RCC 7860 (cell line): ENCODE measurements at places on chromosomes 2 and 18.

DNA sequence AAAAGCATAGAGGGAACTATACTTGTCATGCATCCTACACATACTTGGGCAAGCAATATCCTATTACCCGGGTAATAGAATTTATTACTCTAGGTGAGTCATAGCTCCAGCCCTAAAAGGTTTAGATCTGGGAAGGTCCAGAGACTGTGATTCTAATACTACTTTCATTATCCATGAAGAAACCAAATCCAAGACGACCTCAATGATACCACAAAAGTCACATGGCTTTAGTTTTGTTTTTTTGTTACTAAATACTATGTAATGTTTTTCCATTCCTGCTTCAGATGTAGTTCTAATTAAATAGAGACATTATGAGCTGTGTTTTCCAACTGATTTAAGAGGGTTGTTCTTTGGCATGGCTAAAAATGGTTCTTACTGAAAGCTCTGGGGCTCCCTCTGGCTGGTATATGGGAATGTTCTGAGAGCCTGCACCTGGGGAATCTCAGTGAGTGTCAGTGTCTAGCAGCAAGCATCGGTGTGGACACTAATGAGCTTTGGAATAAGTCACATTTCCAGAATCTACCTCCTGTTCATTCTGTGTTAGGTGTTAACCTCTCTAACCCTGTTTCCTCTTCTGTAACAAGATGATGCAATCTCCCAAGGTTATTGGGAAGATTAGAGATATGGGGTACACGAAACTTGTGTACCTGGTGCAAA, 20.5 kb upstream of the IL1RL2 start:
- DNase-seq: peak; percentile 40

DNA sequence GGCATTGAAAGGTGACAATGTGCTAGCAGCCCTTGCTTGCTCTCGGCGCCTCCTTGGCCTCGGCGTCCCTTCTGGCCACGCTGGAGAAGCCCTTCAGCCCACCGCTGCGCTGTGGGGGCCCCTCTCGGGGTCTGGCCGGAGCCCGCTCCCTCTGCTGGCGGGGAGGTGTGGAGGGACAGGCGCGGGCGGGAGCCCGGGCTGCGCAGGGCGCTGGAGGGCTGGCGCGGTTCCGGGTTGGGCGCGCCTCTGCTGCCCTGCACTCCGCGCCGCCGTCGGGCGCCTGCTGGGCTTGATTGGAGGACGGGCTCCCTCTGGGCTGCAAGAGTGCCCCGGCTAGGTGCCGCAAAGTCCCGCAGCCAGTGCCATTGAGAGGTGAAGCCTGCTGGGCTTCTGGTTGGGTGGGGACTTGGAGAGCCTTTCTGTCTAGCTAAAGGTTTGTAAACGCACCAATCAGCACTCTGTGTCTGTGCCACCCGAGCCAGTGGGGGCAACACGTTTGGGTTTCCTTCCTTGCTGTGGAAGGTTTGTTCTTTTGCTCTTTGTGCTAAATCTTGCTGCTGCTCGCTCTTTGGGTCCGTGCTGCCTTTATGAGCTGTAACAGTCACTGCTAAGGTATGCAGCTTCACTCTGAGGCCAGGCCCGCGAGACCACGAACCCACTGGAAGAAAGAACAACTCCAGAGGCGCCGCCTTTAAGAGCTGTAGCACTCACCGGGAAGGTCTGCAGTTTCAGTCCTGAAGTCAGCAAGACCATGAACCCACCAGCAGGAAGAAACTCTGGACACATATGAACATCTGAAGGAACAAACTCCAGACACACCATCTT, 14.8 kb upstream of the IMP4 start:
- peak; percentile 60 for DNase-seq

DNA sequence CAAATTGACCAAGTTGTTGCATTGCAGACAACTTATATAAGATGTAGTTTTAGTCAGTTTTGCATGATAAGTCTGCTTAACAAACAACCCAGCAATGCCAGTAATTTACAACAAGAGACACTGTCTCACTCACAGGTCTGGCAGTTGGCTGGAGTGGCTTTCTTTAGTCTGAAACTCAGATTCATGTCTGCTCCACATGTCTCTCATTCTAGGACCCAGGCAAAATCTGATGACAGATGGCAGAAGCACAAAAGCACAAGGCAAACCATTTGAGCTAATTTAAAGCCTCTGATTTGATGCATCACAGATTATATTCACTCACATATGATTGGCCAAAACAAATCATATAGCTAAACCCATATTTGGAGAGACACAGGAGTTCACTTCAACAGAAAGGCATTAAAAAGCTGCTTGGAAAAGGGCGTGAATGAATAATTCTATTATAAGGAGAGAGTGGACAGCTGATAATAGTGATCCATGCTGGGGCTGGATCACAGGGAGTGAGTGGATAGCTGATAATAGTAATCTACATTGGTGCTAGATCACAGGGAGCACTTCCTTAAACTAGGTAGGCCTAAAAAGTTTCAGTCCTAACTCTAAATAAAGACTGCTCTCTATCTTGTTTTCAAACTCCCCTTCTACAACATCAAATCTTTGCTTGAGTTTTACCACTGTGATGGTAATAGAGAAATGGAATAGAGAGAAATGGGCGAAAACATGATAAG, 593.2 kb upstream of the ZNF804A start:
- DNase-seq: no peak

GRCh38 chr2:226399006-226399405, 400.6 kb downstream of the IRS1 start:
- DNase-seq: no peak

DNA sequence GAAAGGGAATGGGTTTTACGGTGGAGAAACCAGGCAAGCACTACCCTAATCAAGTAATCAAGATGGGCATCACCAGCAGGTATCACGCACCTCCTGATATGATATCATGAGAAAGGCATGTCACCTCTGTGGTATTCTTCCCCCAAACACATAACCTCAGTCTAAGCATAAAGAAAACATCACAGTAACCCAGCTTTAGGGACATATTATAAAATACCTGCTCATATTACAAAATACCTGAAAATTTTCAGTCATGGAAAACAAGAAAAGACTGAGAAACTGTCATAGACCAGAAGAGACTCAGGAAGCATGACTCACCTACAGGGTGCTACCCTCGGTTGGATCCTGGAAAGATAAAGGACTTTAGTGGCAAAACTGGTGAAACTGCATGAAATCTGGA, 30.5 kb downstream of the GCKR start:
- peak; percentile 31 for DNase-seq

GRCh38 chr2:16130906-16131400, 190.6 kb downstream of the MYCN start:
- no peak for DNase-seq

DNA sequence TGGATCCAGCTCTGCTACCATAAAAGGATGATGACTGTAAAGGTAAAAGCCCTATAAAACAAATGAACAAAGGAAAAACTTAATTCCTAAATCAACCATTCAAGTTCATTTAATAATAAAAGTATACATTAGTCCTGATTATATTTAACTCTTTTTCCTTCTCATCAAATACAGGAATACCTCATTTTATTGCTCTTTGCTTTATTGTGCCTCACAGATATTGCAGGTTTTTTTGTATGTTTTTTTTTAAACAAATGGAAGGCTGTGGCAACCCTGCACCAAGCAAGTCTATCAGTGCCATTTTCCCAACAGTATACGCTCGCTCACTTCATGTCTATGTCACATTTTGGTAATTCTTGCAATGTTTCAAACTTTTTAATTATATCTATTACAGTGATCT, 38.2 kb downstream of the USP37 start:
- DNase-seq: no peak

DNA sequence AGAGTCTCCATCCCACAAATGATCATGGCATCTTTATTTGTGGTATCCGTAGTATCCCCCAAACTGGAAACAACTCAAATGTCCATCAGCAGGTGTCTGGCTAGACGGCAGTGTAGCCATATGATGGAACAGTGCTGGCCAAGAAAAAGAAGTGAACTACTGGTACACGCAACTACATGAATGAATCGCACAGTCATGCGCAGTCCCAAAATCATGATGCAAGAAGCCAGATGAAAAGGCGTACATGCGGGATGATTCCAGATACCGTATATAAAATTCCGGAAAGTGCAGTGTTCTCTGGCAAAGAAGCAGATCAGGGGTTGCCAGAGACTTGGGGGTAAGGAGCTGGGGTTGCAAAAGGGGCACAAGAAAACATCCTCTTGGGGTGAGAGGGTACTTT, 102.5 kb downstream of the ASAP2 start:
- DNase-seq: no peak

- no peak for DNase-seq
Observed at GRCh38 chr18:58800582-58800981, 64.1 kb upstream of the ZNF532 start.

GRCh38 chr2:128584296-128584890, 265.7 kb upstream of the HS6ST1 start:
- no peak for DNase-seq

- no peak for DNase-seq
Observed at GRCh38 chr18:37476182-37476581, 89.4 kb downstream of the CELF4 start.

GRCh38 chr2:33448220-33448899, 28.1 kb upstream of the RASGRP3 start:
- no peak for DNase-seq

GRCh38 chr2:67260343-67261277, 136.5 kb upstream of the ETAA1 start:
- peak; percentile 98 for DNase-seq

DNA sequence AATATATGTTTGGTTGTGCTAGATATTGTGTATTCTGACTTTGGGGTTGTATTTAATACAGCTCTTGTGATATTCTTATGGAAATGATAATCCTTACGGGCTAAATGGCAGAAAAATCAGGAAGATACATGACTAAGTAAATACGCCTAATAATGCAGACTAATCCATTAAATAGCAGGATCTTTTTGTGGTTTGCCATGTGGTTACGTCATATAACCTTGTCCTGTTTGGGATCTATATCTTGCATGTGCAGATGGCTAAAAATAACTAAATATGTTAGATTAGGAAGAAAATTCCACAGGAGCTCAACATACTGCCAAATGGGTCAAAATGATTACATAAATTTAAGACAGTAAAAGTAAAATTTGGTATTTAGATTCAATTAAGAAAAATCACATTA, 83.0 kb downstream of the NEB start:
- no peak for DNase-seq

- DNase-seq: peak; percentile 16
Observed at GRCh38 chr2:173831312-173832229, 133.6 kb downstream of the SP3 start.

DNA sequence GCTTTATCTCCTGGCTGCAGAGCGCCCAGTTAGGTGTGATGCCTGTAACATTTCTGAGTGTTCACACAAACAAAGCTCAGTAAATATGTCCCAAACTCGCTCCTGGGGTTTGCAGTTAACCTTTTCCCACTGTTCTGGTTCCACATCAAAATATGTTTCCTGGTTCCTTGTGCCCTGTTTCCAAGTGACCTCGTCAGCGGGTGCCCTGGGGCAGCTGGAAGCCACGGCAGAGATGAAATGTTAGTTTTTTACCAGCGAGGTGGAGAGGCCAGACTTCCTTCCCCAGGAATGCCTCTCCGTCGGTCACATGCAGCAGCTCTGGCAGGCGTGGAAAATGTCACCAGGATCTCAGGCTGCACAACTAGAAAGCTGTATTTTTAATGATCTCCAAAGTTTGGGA, 18.2 kb downstream of the NFATC1 start:
- no peak for DNase-seq

DNA sequence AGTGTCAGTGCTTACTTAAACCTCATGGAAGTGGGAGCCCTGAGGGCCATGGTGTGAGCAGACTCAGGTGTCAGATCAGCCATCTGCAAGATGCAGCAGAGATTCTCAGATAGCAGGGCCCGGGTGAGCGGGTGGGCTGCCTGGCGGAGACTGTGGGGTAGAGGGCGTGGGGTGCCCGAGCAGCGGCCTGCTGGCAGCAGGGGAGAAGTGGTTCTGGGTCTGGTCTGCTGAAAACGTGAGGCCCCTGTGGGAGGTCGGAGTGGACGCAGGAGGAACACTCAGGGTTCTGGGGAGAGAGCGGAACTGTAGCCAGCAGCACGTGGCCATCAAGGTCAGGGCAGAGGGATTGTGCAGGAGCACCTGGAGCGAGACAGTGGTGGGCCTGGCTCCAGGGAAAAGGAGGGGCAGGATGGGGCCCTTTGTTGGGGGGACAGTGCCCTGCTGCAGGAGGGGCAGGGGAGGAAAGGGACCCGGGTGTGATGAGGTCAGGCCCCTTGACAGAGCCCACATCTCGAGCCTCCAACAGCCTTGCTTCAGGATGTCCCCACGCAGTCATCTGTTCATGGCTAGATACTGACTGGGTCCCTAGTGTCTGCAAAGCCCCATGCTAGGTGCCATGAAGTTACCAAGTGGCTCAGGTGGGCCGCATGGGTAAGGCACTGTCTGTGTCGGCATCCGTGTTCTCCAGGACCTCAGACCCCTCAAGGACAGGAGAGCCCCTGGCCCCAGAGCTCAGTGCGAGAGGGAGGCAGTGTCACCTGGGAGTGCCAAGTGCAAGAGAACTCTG, 2.7 kb upstream of the ESPNL start:
- DNase-seq: no peak

DNA sequence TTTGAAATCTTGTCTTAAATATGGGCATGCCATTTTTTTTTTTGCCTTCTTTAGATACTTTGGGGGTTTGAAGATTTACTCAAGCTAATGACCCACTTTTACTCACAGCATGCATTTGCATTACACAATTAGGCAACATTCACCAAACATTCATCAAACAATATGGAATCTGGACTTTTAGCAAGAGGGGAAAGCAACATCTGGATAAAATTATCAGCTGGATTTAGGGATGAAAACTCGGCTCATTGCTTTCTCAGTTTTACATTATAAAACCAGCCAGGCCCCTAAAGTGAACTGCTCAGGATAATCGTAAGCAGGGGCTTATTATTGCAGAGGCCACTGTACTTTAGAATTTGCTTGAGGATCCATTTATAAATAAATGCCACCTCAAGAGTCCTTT, 44.7 kb downstream of the SOX11 start:
- no peak for DNase-seq

GRCh38 chr2:100938031-100939026, 63.8 kb upstream of the RPL31 start:
- no peak for DNase-seq

GRCh38 chr2:96636551-96637171, 1.5 kb downstream of the KANSL3 start:
- peak; percentile 35 for DNase-seq

- no peak for DNase-seq
Observed at GRCh38 chr2:78870343-78870967, 155.0 kb upstream of the REG3G start.

- no peak for DNase-seq
Observed at GRCh38 chr2:232981356-232981755, 31.7 kb downstream of the NGEF start.

GRCh38 chr2:34787341-34787740, 1188.2 kb upstream of the FAM98A start:
- no peak for DNase-seq

- no peak for DNase-seq
Observed at GRCh38 chr2:76197428-76197827, 486.7 kb upstream of the GCFC2 start.
